ENCODE measurements at places on chromosomes 7 and 10.

DNA sequence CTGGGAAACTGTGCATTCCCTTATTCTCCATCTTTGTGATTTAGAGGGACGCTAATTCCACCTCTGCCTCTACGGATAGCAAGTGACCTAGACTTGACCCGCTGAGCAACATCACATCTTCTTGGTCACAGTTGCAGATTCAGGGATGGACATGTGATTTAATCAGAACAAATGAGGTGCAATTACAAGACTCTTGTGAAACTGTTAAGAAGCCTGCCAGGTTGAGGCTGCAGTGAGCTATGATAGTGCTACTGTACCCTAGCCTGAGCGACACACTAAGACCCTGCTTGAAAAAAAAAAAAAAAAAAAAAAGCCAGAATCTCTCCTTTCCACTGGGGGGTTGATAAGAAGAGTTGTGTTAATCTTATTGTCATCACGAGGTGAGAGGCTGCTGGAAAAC lies 14.4 kb downstream of the MPLKIP start:
- DNase-seq, result no peak

DNA sequence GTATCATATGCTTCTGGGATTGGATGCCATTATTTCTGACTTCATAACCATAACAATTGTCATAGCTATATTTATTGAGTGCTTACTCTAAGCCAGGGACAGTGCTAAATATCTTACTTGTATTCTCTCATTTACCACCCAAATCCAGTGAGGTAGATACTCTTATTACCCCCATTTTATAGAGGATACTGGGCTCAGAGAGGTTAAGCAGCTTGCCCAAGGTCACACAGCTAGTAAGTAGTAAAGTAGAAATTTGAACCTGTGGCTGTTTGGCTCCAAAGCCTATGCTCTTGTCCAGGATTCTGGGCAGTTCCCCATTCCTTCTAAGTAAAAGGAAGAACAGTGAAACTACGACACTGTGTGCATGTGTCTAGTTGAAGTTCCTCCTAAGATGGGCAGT lies 56.5 kb downstream of the COL13A1 start:
- no peak for DNase-seq

DNA sequence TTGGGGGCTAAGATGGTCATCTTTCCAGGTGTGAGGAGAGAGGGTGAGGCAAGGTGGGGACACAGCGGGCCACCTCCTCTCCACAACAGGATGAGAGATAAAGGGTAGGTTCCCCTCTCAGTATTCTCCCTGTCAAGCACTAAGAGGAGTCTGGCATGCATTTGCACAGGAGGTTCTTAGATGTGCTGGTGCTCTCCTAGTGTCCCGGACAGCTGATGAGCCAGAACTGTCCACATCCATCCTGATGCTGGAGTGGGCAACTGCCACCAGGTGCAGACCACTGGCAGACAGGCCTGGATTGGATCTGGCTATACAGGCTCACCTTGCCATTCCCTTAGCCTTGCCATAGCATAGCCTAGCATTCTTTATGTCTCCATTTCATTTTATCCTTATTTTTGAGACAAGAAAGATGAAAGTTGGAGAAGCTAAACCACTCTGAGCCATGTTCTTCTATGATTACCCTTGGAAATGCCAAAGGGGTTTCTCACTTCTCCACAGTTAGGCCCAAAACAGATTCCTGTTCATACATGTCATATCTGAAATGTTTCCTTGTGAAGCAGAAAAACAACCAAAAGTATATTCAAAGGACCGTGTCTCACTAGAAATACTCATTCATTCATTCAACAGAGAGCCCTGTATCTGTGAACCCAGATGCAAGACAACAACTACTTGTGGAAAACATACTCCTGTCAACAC lies 48.8 kb upstream of the ANTXRL start:
- no peak for DNase-seq

GRCh38 chr7:52017802-52018679 lies 701.4 kb upstream of the COBL start:
- no peak for DNase-seq

GRCh38 chr7:69335331-69335730 lies 262.9 kb upstream of the AUTS2 start:
- DNase-seq, result no peak

DNA sequence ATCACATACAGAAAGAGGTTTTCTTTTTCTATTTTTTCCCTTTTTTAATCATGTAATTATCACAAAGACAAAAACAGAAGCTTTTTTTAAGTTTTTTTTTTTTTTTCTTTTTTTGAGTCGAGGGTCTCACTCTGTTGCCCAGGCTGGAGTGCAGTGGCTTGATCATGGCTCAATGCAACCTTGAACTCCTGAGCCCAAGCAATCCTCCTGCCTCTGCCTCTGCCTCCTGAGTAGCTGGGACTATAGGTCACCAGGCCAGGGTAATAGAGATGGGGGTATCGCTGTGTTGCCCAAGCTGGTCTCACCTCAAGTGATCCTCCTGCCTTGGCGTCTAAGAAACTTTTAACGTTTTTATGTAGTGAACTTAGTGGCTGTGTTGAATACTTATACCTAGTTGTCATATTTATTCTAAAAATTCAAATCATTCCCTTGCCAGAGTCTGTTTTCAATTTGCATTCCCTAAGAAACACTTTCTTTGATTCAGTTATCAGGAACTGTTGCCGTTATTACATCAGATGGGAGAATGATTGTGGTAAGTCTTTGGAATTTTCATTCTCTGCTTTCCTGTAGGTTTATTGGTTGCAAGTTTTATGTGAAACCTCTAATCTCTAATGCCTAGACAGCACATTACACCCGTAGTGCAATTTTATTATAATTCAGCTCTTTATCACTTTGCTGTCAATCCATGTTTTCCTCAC lies 1.3 kb downstream of the LSM8 start:
- no peak for DNase-seq

GRCh38 chr10:33302208-33302829 lies 32.1 kb downstream of the NRP1 start:
- DNase-seq, result no peak

DNA sequence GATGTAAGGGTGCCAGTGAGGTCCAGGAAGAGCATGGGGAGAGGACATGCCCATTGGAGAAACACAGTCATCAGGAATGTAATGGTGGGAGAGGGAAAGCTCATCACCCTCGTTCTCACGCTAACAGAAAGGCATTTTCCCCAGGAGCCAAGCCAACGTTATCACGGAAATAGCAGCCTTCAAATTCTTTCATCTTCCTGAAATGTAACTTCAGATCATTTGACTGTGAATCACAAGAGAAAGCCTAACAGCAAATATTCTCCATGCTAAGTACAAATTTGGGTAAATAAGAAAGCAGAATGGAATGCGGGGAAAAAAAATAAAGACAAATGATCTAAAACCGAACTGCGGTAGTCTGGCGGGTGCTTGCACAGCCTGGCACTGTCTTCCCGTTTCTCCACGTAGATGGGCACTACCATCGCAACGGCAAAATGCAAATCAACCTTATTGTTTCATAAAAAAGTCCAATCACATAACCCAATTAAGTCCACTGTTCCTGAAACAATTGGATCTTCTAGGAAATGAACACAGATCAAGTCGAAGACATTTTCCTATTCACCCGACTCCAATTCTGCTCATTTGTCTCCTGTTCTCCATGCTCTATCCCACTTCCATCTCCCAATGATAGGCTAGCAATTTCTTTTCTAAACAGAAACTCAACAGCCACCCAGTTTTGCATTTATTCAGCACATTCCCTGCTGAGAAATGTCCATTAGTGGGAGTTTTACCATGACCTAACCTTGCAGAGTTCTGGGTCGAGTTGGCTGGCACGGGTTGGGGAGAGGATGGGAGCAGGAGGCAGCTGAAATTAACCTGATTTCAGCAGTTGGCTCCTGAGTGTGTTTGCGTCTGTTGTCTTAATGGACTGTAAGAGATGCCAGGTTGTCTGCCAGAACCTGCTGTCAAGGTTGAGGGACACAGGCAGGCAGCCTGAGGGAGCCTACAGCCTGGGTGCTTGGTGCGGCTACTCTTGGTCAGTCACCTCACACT lies 74.6 kb upstream of the FRMD4A start:
- no peak for DNase-seq

DNA sequence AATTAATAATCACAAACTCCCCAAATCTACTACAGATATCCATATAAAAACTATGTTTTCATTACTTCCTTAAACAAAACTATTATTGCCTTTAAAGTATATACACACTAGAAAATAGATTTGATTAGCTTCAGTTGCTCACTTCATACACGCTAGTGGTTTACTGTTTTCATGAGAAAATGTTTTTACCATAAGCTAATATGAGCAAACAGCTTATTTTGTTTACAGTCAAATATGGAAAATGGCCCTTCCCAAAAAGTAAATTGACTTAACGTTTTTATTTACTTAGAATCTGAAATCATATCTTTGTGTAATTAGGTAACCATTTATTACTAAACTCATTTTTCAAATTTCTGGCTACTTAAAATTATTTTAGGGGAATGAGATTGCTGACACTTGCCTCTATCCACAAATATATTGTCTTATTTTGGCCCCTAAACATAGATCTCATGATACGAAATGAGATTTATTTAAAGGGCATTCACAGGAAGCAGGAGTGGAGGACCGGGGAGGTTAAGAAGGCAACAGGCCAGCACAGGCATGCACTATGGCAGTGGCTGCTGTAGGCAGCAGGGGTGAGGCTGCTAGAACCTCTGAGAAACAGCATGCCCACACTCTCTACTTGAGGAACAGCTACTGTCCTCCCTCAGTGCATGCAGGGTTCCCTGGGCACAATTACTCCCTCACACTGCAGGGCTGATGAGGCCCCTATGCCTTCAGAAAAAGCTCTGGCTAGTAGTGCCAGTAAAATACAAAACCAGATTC lies 29.6 kb upstream of the SOSTDC1 start:
- DNase-seq, result no peak

GRCh38 chr10:114548662-114549061 lies 109.4 kb downstream of the ABLIM1 start:
- DNase-seq, result no peak

DNA sequence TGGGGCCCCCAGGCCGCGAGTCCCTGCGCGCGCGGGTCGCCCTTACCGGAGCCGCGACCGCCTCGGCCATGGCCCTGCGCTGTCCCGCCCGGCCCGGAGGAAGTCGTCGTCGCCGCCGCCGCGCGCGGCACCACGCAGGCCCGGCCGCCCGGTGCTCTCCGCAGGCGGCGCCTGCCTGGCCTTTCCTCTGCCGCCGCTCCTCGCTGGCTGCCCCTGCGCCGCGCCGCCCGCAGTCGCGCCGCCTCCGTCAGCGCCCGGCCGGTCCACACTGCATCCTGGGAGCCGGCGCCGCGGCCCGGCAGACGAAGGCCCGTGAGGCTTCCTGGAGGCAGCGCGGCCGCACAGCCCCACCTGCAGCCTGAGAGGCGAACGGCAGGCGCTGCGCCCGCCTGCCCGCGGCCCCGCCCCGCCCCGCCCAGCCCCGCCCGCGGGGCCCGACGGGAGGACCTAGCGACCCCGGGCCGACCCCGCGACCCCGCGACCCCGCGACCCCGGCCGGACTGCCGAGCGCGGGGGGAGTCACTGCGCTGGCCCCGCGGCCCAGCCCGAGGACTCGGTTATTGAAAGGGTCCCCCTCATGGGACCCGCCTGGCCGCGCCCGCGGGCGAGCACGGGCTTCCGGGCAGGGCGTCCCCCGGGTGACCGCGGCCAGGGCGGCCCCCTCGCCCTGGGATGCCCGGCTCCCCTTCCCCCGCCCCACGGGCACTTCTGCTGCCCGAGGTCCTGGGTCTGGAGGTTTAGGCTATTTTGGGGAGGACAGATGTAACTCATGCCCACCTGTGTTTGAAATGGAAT lies at the start of gene ZNF746:
ZNF746 (minus strand) TSS at position 343 of the 795 bp plus-strand sequence; CDS start at position 70, 273 bp downstream.
- DNase-seq, result no peak

DNA sequence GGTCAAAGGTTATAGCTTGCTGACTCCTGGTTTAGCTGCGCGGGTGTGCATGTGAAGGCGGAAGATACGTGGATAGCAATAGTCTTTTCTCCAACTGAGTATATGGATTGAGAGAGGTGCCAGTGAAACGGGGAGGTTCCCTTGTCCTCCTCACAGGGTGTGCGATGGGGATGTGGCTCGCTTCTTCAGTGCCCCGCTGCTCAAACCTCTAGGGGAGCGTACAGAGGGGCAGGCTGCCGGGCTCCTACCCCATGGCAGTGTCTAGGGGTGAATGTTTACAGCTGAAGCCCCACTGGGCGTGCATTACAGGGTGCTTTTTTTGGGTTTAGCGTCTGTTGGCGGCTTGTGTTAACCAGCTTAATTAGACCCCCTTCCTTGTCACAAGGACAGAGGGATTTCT lies 438.5 kb downstream of the CCSER2 start:
- no peak for DNase-seq

- no peak for DNase-seq
Observed at GRCh38 chr7:54678763-54679489, 80.1 kb downstream of the SEC61G start.

All from NCI-H1417 treated with DMSO at 0.1 percent for 48 hours (cell line).